Transverse colon (tissue), 4 donors: ENCODE measurements at places on chromosomes 11 and 22. TPM values are rescaled to one million over a fixed set of nuclear protein-coding genes. Genes with fewer than 3 reads are reported as not detected.

Gene OR5B21
- not detected for total RNA-seq

GRCh38 chr11:113267493-113267892 is 46.9 kb upstream of the TTC12 start:
- H3K4me1 ChIP-seq = no peaks in the 10 kb centered on the region
- DNase-seq = no peak
- no peak overlapping the region for H3K4me3 ChIP-seq
- H3K36me3 ChIP-seq = no peaks in the 10 kb centered on the region
- no peaks in the 10 kb centered on the region for H3K27me3 ChIP-seq

- no peaks in the 10 kb centered on the region for H3K36me3 ChIP-seq
- H3K27me3 ChIP-seq = no peaks in the 10 kb centered on the region
- H3K4me1 ChIP-seq = no peaks in the 10 kb centered on the region
- H3K27ac ChIP-seq = no peak overlapping the region
- no peak overlapping the region for H3K4me3 ChIP-seq
- no peak for DNase-seq
Observed at GRCh38 chr11:58864335-58864734, 19.8 kb upstream of the GLYATL2 start.

GRCh38 chr11:99275521-99275920 is 254.8 kb downstream of the CNTN5 start:
- DNase-seq = no peak
- no peak overlapping the region for H3K4me3 ChIP-seq
- no peak overlapping the region for H3K27ac ChIP-seq

DNA sequence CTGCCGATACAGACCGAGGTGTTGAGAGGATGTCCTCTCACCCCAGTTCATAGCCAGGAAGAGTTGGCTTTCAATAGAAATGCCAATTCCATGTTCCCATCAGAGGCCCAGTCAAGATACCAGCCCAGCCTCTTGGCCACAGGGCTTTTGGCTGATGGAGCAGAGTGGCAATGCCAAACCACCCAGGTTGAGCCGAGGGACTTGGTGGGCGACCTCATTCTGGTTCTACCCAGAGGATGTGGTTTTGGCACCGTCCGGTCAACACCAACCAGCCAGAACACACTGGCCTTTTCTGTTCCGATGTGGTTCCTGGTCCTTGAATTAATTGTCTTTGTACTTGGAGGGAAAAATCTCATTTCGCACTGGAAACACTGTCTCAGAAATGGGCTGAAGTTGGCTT is 60.5 kb downstream of the COMMD9 start:
- no peak overlapping the region for H3K4me3 ChIP-seq
- H3K4me1 ChIP-seq = no peaks in the 10 kb centered on the region
- DNase-seq = no peak
- no peak overlapping the region for H3K27ac ChIP-seq

Gene XKR3
- not detected for total RNA-seq

GRCh38 chr11:16750417-16750816 is 12.0 kb downstream of the C11orf58 start:
- no peaks in the 10 kb centered on the region for H3K4me1 ChIP-seq
- H3K27me3 ChIP-seq = no peaks in the 10 kb centered on the region
- no peak overlapping the region for H3K27ac ChIP-seq
